ENCODE measurements at places on chromosomes 16 and 17. TPM values are rescaled to one million over a fixed set of nuclear protein-coding genes. Genes with fewer than 3 reads are reported as not detected.

GRCh38 chr17:82332669-82333278 lies 792 bp downstream of the SECTM1 start:
- peak; percentile 63 for DNase-seq

GRCh38 chr16:19215705-19216104 lies 47.7 kb downstream of the SYT17 start:
- DNase-seq = no peak

- no peak for DNase-seq
Observed at GRCh38 chr17:35023538-35023937, 40.0 kb downstream of the RFFL start.

DNA sequence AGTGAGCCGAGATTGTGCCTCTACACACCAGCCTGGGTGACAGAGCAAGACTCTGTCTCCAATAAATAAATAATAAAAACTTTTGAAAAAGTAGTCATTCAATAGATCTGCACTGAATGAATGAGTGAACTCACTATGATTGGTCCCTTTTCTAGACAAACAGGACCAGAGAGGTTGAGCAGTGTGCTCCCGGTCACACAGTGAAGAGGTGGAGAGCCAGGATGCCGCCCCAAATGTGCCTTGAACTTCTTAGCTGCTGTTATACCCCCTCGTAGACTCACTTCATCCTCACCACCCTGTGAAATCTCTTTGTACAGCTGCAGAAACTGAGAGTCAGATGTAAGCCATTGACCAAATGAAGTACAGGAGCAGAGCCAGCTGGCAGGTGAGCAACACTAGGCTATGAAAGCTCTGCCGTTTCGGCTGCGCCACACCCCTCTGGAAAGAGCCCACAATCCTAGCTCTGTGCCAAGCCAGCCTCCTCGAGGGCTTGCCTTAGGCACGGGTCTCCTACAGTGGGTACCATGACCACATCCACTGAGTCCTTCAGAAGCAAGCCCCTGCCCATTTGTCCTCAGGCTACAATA lies 7.8 kb upstream of the KIAA0513 start:
- no peak for DNase-seq

DNA sequence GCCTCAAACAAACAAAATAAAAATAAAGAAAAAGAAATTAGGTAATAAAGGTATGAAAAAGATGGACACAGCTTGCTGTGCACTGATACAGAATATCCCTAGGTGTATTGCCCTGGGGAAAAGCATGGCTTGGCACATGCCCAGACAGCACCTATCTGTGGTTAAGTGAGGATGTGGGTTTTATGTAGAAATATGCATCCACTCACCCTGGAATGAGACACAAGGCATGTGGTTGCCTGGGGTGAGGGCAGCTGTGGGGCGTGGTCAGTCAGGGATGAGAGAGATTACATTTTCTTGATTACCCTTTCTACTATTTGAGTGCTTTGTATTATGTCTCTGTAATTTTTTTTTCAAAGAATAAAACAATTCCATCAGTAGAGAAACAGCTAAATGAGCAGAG lies 6.9 kb downstream of the PLLP start:
- peak; percentile 77 for DNase-seq

DNA sequence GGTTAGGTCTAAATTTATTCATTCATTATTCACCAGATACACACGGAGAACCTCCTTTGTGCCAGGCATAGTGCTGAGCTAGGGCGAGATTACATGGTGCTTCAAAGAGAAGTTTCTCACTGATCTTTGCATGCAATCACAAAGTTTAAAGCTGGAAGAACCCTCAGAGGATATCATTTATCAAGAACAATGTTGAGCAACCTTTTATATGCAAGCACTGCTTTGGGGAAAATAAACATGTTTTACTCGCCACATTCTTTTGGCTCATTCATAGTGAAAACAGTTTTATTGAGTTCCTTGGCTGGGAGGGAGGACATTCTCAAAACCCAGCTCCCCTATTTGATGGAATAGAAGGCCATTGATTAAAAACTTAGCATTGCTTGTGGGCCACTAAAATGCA lies 49.8 kb upstream of the XYLT1 start:
- DNase-seq = peak; percentile 86

DNA sequence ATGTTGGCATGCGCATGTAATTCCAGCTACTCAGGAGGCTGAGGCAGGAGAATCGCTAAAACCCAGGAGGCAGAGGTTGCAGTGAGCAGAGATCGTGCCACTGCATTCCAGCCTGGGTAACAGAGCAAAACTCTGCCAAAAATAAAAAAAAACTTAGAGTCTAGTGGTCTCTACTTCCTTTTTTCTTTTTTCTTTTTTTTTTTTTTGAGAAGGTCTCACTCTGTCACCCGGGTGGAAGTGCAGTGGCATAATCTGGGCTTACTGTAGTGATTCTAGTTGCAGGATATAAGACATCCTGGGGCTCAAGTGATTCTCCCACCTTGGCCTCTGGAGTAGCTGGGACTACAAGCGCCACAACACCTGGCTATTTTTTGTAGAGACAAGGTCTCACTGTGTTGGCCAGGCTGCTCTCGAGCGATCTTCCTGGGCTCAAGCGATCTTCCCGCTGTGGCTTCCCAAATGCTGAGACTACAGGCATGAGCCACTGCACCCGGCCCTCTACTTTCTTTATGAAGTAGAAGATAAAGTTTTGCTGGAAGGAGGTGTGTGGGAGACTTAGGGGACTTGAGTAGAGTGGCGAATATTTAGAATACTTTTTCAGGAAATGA lies 47.9 kb upstream of the TAOK1 start:
- no peak for DNase-seq

- peak; percentile 75 for DNase-seq
Observed at GRCh38 chr17:37494401-37494831, 4.7 kb downstream of the DUSP14 start.

DNA sequence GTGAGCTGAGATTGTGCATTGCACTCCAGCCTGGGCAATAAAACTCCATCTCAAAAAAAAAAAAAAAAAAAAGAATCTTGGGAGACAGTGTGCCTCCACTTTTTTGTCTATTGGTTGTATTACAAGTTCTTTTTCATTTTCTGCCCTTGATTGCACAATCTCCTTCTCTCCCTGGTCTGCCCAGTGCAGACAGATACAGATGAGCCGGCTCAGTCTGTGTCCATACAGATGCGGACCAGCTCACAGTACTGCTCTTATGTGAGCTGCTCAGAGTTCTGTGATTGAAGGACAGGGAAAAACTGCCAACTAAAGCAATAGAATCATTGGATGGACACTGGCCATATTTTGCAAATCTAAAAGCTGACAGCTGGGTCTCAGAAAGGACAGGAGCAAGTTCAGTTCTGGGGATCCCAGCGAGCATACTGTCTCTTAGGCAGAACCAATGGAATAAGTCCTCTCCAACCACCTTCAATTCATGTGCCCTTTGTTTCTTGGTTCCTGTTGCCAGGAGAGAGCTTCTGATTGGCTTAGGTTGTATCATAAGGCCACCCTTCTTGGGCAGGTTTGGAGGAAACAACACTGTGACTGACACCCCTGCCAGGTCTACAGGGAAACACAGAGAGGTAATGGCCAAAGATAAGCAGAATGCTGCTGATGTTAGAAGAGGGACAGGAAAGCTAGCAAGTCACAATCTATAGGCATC lies 495.6 kb upstream of the HSBP1 start:
- peak; percentile 26 for DNase-seq

DNA sequence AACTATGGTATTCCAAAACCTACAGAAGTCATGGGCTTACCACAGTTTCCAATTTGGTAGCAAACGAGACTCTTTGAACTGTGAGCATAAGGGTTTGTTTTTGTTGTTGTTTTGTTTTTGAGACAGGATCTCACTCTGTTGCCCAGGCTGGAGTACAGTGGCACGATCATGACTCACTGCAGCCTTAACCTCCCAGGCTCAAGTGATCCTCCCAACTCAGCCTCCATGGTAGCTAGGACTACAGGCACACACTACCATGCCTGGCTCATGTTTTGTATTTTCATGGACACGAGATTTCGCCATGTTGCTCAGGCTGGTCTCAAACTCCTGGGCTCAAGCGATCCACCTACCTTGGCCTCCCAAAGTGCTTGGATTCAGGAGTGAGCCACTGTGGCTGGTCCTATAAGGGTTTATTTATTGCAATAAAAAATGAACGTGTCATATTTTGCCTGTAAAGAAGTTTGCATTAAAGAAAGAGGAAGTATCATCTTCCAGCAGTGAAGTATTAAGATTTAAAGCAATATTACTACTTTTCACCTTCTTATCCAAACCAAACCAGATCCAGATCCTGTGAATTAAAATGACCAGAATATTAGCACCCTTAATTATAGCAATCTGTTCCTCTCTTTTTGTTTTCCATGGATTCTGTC lies 37.2 kb downstream of the KCNJ2 start:
- no peak for DNase-seq

GRCh38 chr16:14284930-14285512 lies 213.9 kb downstream of the MRTFB start:
- no peak for DNase-seq

GRCh38 chr16:70782237-70782636 lies 18.7 kb downstream of the VAC14 start:
- DNase-seq = no peak

DNA sequence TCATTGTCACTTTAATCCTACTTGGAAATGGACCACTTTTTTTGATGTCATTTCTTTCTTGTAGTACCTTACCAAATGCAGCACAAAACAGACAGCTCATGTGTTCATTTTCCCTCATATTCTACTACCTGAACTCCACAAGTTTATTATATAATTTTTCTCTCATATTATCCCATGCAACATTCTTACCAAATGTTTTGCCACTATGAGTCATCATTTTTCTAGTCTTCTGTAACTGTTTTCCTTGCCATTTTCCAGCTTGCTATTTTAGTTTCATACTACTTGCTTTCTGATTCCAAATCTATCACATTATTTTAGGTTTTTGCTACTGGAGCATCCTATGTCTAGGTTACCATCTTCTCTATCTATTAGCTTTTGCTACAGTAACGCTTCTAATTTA lies 332.7 kb downstream of the ZFHX3 start:
- DNase-seq = peak; percentile 14

DNA sequence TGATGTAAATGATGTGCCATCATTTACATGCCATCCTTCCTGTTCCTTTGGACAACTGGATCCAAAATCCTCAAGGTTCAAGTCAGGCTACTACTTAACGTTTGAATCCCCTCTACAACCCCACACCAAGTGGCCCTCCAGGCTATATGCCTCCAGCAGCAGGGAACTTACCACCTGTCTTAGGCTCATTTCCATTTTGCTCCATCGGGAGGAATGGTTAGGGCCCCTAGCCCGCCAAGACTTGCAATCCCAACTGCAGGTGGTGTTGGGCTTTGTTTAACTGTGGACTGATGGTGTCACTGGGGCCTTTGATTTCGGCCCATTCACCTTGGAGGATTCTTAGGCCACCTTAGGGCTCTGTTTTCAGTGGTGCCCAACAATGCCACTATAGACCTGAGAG lies 9.7 kb downstream of the HNF1B start:
- DNase-seq = no peak

GRCh38 chr17:35540589-35541404 lies 3.3 kb upstream of the SLFN12L start:
- peak; percentile 63 for DNase-seq

GRCh38 chr16:19290860-19291259 lies 5.3 kb downstream of the CLEC19A start:
- DNase-seq = no peak

DNA sequence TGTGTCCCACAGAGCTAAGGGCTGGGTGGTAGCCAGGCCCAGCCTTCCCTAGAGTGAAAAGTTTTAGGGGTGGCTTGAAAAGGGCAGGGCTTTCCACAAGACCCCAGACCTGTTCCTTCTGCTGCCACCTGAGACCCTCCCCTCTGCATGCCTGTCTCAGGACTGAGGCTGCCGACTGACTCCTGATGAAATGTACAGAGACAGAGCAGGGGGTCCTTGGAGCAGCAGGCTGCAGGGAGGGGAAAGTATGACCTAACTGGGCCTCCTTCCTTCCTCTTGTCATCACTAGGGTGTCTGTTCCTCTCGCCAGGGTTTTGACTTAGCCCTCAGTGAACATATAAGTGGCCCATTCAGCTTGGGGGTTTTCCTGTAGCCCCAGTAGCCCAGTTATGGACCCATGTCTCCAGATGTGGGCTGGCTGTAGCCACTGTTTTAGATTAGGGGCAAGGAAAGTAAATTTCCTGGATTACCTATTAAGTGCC lies 14.9 kb upstream of the NFATC3 start:
- no peak for DNase-seq

GRCh38 chr17:3884188-3884587 lies 8.7 kb downstream of the CAMKK1 start:
- DNase-seq = no peak

DNA sequence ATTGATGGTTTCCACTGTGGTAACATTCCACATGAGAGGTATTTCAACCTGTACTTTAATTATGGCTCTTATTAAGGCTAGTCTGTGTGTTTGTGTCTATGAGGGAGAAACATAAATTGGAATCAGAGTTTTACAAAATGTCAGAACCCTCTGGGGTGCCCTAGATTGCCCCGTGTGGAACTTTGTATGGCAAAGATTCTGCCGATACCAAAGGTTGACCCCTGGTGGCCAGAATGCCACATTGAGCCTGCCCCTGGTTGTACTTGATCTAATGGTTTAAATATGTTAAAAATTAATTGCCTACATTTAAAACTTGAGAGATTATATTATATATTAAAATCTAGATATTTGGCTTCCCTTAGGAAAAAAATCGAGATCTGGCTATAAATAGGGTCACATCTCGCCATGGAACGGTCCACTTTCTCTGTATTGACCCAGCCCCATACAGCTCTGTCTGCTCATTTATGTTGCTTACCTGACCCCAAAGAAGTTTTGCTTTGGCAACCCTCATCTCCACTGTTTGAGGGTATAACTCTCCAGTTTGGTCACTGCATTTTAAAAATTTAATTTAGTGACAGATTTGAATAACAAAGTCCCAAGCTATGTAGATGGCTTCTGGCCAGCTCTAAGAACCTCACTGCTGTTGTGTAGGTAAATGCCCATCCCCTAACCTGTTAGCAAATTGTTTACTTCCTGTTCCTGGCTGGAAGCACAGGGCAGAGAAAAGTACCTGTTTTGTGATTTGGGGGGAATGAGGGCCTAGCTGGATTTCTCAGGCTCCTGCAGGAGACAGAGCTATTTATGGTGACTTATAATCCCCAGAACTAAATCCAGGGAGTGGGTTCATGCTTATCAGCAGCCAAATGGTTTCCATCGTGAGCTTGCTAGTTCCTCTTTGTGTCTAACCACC lies 95.0 kb downstream of the PLCG2 start:
- DNase-seq = peak; percentile 30

Gene TMEM238L
- not detected for total RNA-seq

Gene SRL
- under 0.01 TPM for total RNA-seq

Gene PIMREG
- 18.1 TPM for total RNA-seq

Gene FAM171A2
- 0.86 TPM for total RNA-seq

Gene KRT20
- not detected for total RNA-seq

Gene XPO6
- 105 TPM for total RNA-seq

Gene CCL8
- not detected for total RNA-seq

Data from fibroblast of villous mesenchyme (primary cell).